GM12878 (cell line): ENCODE measurements at places on chromosomes 11 and 22. TPM values are rescaled to one million over a fixed set of nuclear protein-coding genes. Genes with fewer than 3 reads are reported as not detected.

Gene GAL3ST3
- total RNA-seq: not detected in 2 replicates

Gene TSKU
- 1.2 and 1.5 TPM in 2 replicates for total RNA-seq

Gene APOBEC3A
- not detected in 2 replicates for total RNA-seq

Gene GAL3ST1
- total RNA-seq: not detected in 2 replicates

Gene CLTCL1
- 0.16 and 0.18 TPM in 2 replicates for total RNA-seq

Gene OR8G5
- total RNA-seq: not detected in 2 replicates

DNA sequence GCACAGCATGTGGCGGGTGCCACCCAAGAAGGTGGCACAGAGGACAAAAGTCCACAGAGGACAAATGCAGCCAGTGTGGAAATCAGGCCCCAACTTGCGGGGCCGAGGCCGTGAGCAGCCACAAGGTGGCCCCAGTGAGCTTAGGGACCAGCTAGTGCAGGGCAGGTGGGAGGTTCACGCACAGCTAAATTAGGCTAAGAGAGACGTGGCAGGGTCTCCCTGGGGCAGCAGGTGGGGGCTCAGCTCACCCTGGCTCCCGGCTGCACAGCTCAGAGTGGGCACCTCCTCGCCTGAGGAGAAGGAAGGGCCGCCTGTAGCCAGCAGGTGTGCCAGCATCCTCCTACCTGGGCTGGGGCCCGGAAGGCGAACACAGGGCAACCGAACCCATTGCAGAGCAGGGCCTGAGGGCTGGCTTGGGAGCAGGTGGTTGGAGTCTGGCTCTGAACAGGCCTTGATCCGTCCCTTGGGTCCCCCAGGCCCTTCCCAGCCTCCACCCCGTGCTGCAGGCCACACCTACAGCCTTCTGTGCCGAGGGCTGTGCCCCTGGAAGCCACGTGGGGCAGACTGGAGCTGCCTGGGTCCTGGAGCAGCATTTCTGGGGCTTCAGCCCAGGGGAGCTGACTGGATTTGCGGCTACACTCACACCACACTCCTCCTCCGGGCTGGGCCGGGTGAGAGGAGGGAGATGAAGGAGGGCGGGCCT is 26.1 kb upstream of the CELSR1 start:
- no peak overlapping the region; the same call in 1 of the 2 replicates for H3K4me3 ChIP-seq
- peak overlapping the region; percentile 50; the same call in 1 of the 2 replicates for H3K27ac ChIP-seq
- peaks cover 12% of the 10 kb centered on the region for H3K4me1 ChIP-seq
- no peaks in the 10 kb centered on the region for H3K27me3 ChIP-seq

DNA sequence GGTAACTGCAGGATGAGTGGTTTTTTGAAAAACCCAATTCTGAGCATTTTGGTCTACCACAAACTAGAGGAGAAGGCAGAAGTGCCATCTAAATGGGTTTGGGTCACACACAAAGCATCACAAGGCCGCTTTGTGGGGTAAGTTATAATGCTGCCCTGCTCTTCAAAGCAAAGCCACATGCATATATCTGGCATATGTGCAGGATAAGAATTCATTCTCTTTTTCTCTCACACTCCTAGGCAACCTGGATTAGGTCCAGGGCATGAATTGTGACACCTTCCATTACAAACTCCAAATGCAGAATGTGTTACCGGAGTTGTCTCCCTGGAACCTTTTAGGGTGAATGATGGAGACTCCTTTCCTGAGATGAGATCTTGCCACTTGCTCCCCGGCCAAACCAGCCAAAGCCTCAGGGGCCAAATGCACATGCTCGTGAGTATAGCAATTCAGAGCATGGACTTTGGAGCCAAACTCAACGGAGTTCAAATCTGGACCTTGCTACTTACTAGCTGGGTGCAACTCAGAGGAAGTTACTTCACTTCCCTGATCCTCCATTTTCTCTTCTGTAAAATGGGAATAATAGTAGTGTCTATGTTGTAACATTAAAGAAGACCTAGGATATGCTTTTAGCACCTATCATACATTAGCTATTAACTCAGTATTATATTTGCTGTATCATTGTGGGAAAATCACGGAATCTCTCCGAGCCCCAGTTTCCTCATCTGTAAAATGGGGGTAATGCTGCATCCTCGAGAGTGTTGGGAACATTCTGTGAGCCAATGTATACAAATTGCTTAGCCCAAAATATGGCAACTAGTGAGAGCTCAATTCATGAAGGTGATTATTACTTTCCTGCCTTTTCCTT is 96.6 kb downstream of the COMMD9 start:
- H3K27me3 ChIP-seq: no peaks in the 10 kb centered on the region
- no peaks in the 10 kb centered on the region; the same call in 1 of the 2 replicates for H3K36me3 ChIP-seq
- H3K4me3 ChIP-seq: no peak overlapping the region
- no peak for DNase-seq
- H3K27ac ChIP-seq: no peak overlapping the region
- no peaks in the 10 kb centered on the region for H3K4me1 ChIP-seq

DNA sequence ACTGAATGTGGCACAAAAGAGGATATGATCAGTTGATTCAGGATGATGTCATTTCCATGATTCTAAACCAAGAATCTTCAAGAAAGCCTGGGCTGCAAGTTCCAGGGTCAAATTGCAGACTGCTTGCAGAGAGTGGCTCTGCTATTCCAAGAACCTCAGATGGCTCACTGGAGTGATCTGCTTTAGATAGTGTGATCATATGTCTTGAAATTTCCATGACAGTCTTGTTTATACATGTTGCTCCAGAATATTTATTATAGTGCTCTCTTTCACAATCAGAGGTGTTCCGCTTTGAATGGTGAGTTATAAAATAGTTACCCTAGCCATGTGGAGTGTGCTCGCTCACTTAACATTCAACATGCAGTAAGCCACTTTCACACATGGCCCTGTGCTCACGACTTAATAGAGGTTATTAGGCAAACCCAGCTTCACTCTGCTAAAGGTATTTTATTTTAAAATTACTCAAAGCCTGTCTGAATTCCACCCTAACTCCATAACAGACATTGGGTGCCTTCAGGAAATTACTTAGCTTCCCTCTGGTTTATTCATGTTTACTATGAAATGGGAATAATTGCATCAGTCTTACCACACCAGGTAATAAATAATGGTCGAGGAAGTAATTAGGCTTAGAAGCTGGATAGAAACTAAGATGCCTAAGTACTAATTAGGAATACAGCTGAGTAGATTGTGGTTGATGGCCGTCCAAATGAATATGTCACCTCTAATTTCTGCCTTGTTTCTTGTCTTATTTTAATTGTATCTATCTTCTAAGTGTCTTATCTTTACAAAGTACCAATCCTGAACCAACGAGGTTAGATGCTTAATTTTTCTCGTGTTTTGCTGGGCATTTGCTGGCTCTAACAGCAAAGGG is 187.9 kb downstream of the ETS1 start:
- H3K27ac ChIP-seq: no peak overlapping the region; the same call in 1 of the 2 replicates
- no peaks in the 10 kb centered on the region for H3K36me3 ChIP-seq
- H3K4me3 ChIP-seq: no peak overlapping the region
- DNase-seq: peak; percentile 26
- peaks cover 8% of the 10 kb centered on the region for H3K4me1 ChIP-seq
- H3K27me3 ChIP-seq: no peaks in the 10 kb centered on the region

- no peaks in the 10 kb centered on the region for H3K4me1 ChIP-seq
- DNase-seq: no peak
- H3K4me3 ChIP-seq: no peak overlapping the region
- H3K27me3 ChIP-seq: no peaks in the 10 kb centered on the region
Measured at GRCh38 chr11:4511282-4512245, 29.1 kb downstream of the OR52K1 start.

DNA sequence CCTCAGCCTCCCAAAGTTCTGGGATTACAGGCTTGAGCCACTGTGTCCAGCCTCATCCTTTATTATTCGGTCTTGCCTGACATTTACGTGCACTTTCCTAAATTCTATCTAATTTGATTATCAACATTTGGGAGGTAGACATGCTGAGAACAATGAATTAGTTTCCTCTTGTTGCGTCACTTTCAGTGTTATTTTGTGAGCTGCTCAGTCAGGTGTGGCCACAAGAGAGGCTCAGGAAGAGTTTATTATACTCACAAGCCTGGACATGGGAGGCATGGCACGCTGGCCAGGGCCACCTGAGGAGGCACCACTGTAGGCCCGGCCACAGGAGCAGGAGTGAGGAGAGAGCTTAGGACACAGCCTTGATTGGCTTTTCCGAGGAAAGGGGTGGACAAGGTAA is 59.7 kb upstream of the RBFOX2 start:
- H3K4me1 ChIP-seq: no peaks in the 10 kb centered on the region
- no peaks in the 10 kb centered on the region for H3K27me3 ChIP-seq
- no peak overlapping the region for H3K27ac ChIP-seq
- H3K4me3 ChIP-seq: no peak overlapping the region
- H3K36me3 ChIP-seq: no peaks in the 10 kb centered on the region

DNA sequence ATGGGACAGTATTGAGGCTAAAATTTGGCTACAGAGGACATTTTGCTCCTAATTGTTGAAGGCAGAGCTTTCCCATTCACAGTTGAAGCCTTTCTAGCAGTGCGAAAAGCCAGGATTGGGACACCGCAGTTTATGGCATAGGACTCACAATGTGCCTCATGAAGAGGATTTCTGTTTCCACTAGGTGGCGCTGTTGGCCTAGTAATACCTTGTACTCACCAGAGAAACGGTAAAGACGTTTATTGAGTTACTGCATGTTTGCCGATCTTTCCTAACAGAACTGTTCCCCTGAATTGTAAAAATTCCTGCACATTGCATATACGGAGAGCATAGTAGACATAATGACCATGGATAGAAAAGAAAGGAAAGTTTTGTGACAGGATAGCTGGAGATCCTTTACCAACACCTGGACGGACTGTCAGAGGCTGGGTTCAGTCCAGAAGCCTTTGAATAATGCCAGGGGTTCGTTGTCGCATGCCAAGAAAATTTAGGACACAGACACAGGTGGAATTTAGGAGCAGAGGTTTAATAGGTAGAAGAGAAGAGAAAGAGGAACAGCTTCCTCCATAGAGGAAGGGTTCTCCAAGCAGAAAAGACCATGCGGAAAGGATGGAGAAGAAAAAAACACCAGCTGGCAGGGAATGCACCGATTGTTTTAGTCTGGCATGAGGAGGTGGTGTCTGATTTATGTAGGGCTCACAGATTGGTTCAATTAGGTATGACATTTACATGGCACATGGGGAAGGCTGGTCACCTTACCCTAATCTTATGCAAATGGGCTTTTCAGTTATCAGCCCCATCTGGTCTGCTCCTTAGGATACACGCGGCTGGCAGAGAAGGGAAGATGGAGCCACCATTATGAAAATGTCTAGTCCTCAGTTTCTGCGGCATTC is 10.8 kb upstream of the OR51D1 start:
- no peaks in the 10 kb centered on the region for H3K36me3 ChIP-seq
- no peaks in the 10 kb centered on the region for H3K4me1 ChIP-seq
- no peak overlapping the region for H3K4me3 ChIP-seq
- no peak overlapping the region for H3K27ac ChIP-seq

- H3K27ac ChIP-seq: no peak overlapping the region
- no peak overlapping the region for H3K4me3 ChIP-seq
- no peaks in the 10 kb centered on the region for H3K27me3 ChIP-seq
Measured at GRCh38 chr22:27335102-27335660, 466.4 kb downstream of the MN1 start.

GRCh38 chr11:29093416-29094120 is 923.3 kb downstream of the KCNA4 start:
- no peaks in the 10 kb centered on the region for H3K4me1 ChIP-seq
- no peaks in the 10 kb centered on the region for H3K36me3 ChIP-seq
- H3K27me3 ChIP-seq: no peaks in the 10 kb centered on the region
- H3K27ac ChIP-seq: no peak overlapping the region

- H3K27me3 ChIP-seq: no peaks in the 10 kb centered on the region
- H3K27ac ChIP-seq: no peak overlapping the region
- no peaks in the 10 kb centered on the region for H3K36me3 ChIP-seq
- no peak for DNase-seq
Measured at GRCh38 chr11:74687237-74688023, 43.8 kb downstream of the CHRDL2 start.

GRCh38 chr11:119248750-119249670 is 42.9 kb downstream of the CBL start:
- peaks cover 21% of the 10 kb centered on the region for H3K4me1 ChIP-seq
- H3K27ac ChIP-seq: 0 out of 2 replicates have a peak overlapping the region, but pooled peaks have one; percentile 31
- no peaks in the 10 kb centered on the region for H3K27me3 ChIP-seq
- no peak overlapping the region for H3K4me3 ChIP-seq

- H3K4me3 ChIP-seq: no peak overlapping the region
- no peaks in the 10 kb centered on the region for H3K36me3 ChIP-seq
- H3K4me1 ChIP-seq: no peaks in the 10 kb centered on the region
- H3K27me3 ChIP-seq: no peaks in the 10 kb centered on the region
- DNase-seq: no peak
Measured at GRCh38 chr11:92500453-92500852, 275.8 kb downstream of the FAT3 start.

GRCh38 chr11:13701506-13701905 is 33.0 kb downstream of the FAR1 start:
- H3K4me3 ChIP-seq: no peak overlapping the region
- DNase-seq: no peak
- no peaks in the 10 kb centered on the region for H3K4me1 ChIP-seq
- H3K36me3 ChIP-seq: no peaks in the 10 kb centered on the region

- H3K4me1 ChIP-seq: no peaks in the 10 kb centered on the region
- no peak for DNase-seq
- H3K27me3 ChIP-seq: no peaks in the 10 kb centered on the region
- H3K36me3 ChIP-seq: no peaks in the 10 kb centered on the region
- no peak overlapping the region for H3K4me3 ChIP-seq
Measured at GRCh38 chr11:32215157-32215556, 124.3 kb downstream of the RCN1 start.

GRCh38 chr11:117830072-117830471 is 5.5 kb upstream of the FXYD2 start:
- H3K4me3 ChIP-seq: no peak overlapping the region
- no peaks in the 10 kb centered on the region for H3K27me3 ChIP-seq
- no peaks in the 10 kb centered on the region for H3K36me3 ChIP-seq
- H3K4me1 ChIP-seq: peaks cover 11% of the 10 kb centered on the region
- no peak overlapping the region for H3K27ac ChIP-seq
- no peak for DNase-seq

GRCh38 chr22:35349704-35350538 is 31.0 kb upstream of the HMOX1 start:
- no peaks in the 10 kb centered on the region for H3K27me3 ChIP-seq
- no peak for DNase-seq
- peaks cover 37% of the 10 kb centered on the region for H3K4me1 ChIP-seq
- H3K36me3 ChIP-seq: peaks cover 2% of the 10 kb centered on the region
- no peak overlapping the region for H3K4me3 ChIP-seq
- H3K27ac ChIP-seq: no peak overlapping the region

DNA sequence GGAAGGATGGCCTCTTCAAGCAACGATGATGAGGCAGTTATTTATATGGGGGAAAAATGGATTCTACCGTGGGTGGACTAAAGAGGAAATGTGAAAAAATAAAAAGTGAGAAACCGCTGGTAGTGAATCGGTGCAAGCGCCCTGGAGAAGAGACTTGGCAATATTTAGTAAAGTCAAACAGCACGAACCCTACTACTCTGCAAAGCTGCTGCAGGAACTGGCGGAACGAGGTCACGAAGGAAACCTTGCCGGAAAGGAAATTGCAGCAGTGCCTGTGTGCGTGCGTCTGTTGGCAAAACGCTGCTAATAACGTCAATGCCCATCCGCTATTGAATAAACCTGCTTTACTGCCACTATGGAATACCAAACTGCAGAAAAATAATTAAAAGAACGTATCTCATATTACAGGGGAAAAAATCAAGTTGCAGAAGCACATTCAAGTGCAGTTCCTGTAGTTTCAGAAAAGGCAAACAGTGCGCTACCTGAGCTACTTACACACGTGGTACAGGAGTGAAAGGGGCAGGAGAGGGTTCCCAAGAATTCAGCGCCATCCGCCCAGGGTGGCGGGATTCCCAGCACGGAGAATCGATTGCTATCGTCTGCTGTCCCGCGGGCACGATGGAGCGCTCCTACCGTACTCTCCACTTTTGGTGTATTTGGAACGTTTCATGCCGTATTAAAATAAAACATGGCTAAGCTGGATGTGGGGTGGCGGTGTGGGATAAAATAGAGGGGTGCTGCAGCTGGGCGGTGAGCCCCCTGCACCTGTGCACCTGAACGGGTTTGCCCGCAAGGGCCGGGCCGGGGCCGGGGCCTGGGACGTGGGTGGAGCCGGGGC is 585 bp upstream of the NADSYN1 start:
- peaks cover 4% of the 10 kb centered on the region for H3K36me3 ChIP-seq
- peaks cover 9% of the 10 kb centered on the region; the same call in 1 of the 2 replicates for H3K4me1 ChIP-seq
- no peaks in the 10 kb centered on the region for H3K27me3 ChIP-seq
